T47D (cell line): ENCODE measurements at places on chromosomes 1 and 21.

GRCh38 chr1:145992502-145992936, 3.9 kb downstream of the TXNIP start:
- no peak for DNase-seq

DNA sequence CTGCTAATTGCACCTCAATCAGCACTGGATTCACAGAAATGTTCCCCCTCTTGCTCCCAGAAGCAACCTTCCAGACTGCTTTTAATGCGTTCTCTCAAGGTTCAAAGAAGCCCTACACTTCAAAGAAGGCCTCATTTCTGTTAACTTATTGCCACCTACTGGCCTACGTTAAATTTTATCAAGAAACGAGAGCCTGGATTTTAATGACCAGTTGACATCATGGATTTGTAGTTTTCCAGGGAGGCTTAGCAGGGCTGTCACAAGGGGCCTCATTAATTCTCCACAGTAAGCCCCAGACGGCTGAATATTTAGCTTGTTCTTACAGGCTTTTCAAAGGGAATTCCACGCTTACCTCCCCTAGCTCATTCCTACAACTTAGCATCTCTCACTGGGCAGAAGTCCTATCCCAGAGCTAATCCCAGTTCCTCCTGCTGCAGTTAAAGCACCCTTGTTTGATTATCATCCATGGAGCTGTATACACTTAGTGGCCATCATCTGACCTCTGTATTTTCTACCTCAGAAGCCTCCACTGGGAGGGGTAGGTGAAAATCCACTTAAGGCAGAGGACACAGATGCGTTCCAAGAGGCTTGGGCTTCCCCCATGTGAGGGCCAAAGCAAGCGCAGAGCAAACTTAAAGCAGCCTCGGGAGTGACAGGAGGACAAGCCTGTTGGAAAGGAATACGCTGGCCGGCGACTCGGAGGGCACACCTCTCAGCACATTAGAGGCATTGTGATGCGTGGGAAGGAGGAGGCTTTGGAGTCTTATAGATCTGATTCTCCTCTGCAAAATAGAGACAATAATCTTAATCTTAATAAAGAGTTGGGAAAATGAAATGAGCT, 32.2 kb upstream of the CYP4X1 start:
- DNase-seq, result peak; percentile 62

GRCh38 chr1:7899741-7900140, 40.9 kb downstream of the TNFRSF9 start:
- no peak for DNase-seq

- DNase-seq, result no peak
These were observed 5.7 kb upstream of the ARID1A start for GRCh38 chr1:26690157-26690556.

- no peak for DNase-seq
These were observed 222 bp upstream of the GIPC2 start for GRCh38 chr1:78045563-78045925.

- no peak for DNase-seq
These were observed 90.2 kb downstream of the RUSC1 start for GRCh38 chr1:155410931-155411330.
